ENCODE measurements at places on chromosomes 5 and 9.

- peak; percentile 43 for DNase-seq
Observed at GRCh38 chr9:2493109-2493508, 128.5 kb upstream of the VLDLR start.

DNA sequence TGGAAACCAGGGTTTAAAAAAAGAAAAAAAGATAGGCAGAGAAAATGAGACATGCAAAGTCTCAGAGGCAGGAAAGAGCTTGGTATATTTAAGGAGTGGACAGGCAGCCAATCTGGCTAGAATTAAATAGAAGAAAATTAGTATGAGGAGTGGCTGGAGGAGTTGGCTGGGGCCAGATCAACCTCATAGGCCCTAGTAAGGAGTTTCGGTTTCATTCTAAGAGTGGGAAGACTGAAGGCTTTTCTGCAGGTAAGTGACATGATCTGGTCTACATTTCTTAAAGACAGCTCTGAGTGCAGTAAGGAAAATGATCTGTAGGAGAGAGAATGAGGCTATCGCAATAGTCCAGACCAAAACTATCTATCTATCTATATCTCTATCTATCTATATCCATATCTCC lies 27.5 kb downstream of the ADRB2 start:
- DNase-seq = no peak

DNA sequence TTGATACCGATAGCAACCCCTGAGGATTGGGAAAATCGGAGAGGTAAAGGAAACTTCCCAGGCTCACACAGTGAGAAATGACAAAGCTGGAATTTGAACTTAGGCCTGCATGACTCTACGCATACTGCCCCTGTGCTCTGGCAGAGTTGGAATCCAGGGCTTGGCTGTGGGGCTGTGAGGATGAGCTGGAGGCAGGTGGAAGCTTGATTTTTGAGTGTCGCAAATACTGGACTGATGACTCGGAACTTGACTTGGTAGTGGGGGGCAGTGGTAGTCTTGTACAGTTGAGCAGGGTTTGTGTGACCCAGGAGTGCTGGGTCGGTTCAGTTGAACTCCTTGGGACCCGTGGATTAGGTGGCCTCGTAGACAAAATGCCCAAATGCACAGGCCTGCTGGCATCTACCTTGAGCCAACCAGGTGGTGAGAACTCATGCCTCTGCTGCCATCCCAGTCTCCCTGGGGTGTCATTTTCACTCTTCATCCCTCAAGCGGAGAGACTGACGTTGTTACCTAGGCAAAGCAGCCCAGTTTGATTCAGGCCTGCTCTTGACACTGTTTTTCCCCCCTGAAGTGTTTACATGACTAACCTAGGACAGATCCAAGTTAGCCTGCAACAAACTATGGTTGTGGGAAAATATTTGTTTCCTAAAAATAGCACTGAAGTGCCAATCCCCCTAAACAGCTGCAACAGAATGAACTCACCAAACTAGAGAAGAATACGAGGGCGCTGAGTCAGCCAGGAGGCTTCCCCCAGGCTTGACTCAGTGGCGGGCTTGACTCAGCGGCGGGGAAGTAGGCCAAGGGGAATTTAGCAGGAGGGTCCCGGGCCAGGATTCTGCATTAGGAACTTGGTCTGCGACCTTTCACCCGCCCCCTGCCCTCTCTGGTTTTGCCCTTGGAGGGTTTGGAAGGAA lies 45.7 kb upstream of the ORM1 start:
- peak; percentile 95 for DNase-seq

- no peak for DNase-seq
Observed at GRCh38 chr5:7410936-7411511, 15.1 kb downstream of the ADCY2 start.

- DNase-seq = no peak
Observed at GRCh38 chr9:128406848-128407391, 13.7 kb upstream of the CERCAM start.

DNA sequence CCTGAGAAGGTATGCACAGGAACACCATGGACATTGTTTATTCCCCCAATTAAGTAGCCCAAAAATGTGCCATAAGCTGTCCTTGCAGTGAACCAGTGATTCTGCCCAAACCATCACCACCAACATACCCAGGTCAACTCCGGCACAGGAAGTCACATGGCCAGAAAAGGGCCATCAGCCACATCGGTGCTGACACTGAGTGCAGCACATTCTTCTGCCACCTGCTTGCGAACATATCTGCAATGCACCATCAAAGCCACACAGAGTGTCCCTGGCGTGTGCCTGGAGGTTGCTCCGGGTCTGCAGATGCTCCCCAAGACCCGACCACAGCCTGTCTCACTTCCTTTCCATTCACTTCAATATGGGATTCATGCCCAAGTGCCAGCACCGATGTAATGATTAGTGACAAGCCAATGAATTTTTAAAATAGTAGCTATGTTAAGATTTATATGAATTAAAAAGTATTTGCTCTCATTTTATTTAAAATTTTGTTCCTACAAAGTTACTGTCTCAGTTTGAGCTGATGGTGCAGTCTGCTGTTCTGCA lies 37.6 kb downstream of the SYK start:
- no peak for DNase-seq

GRCh38 chr9:95457769-95458168 lies 59.0 kb downstream of the PTCH1 start:
- DNase-seq = no peak

- no peak for DNase-seq
Observed at GRCh38 chr9:116342941-116343340, 189.3 kb downstream of the PAPPA start.

DNA sequence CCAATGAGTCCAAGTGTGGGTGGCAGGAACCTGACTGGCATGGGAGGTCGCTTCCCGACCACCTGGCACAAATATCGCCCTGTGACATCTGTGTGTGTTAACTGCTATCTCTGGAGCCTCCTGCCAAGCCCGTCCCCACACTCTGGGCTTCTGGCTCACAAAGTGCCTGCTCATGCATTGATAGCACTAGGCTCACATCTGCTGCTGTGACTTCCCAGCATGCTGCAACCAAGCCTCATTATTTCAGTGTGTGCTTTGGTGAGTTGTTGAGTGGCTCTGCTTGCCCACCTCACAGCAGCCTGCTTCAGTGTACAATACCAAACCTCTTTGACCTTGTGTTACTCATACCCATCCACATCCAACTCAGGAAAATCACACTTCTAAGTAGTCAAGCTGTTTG lies 139.8 kb downstream of the APBA1 start:
- DNase-seq = no peak

DNA sequence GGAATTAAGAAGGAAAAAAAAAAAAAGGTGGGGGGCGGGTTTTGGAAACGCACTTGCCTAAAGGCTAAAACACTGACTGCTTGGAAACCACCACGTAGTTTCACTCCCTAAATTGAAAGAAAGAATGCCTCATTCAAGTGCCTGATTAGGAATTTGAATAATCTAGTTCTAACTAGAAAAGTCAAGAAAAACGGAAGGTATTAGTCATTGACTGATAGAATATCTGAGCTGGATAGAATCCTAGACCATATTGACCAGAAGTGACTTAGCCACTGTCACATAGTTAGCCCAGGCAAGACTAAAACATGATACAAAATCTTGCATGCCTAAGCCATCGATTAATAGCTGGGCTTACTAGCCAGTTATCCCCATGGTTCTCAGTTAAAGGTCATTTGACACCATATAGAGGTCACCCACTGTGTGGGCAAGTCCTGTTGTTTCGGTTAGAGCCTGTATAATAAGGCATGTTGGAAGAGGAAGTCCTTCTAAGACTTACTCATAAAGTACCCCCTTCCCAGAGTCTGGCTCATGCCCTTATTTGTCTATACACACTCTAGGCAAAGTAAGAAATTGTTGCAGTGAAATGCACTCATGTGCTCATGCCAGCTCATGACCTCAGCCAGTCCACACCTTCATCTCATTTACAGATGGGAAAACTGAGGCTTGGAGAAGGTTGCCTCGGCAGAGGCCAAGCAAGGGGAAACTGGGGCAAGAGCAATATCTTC lies 40.2 kb downstream of the SH3RF2 start:
- DNase-seq = no peak

GRCh38 chr5:124932791-124933600 lies 186.6 kb upstream of the ZNF608 start:
- peak; percentile 77 for DNase-seq

GRCh38 chr9:37840560-37841194 lies 40.1 kb downstream of the DCAF10 start:
- DNase-seq = peak; percentile 55

DNA sequence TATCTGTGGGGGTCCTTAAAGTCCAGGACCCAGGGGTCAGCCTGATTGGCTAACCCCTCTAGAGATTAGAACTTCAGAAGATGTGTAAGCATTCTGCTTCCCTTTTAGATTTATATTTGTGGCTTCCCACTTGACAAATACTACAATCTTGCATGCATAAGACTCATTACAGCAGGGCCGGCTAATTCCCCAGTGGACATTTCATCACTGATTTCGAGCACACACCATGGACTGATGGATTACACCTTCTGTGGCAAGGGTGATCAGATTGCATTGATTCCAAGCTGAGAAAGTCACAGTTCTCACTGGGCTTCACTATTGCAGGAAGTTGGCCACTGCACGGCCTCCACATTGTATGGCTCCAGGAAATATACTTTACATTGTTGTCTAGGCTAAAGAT lies 65.8 kb upstream of the DAPK1 start:
- peak; percentile 55 for DNase-seq

GRCh38 chr9:134010310-134011173 lies 14.7 kb upstream of the BRD3OS start:
- DNase-seq = peak; percentile 29

GRCh38 chr9:130627051-130627450 lies 37.3 kb upstream of the PRDM12 start:
- no peak for DNase-seq

- DNase-seq = no peak
Observed at GRCh38 chr5:54177058-54177457, 133.3 kb downstream of the ARL15 start.

- DNase-seq = no peak
Observed at GRCh38 chr5:23507278-23507685, at the start of gene PRDM9. PRDM9 (plus strand) TSS chr5:23507609; CDS start chr5:23509034, 1,425 bp downstream.

- DNase-seq = peak; percentile 85
Observed at GRCh38 chr5:56190497-56190896, 42.6 kb downstream of the ANKRD55 start.

- peak; percentile 48 for DNase-seq
Observed at GRCh38 chr5:134255418-134256150, 29.7 kb upstream of the PPP2CA start.

- no peak for DNase-seq
Observed at GRCh38 chr9:98851730-98852459, 44.4 kb downstream of the GALNT12 start.

- no peak for DNase-seq
Observed at GRCh38 chr5:150394131-150394530, 18.6 kb downstream of the CD74 start.

- DNase-seq = no peak
Observed at GRCh38 chr5:111469293-111469896, 42.9 kb downstream of the STARD4 start.

- DNase-seq = no peak
Observed at GRCh38 chr9:12833701-12834100, 58.9 kb downstream of the LURAP1L start.

DNA sequence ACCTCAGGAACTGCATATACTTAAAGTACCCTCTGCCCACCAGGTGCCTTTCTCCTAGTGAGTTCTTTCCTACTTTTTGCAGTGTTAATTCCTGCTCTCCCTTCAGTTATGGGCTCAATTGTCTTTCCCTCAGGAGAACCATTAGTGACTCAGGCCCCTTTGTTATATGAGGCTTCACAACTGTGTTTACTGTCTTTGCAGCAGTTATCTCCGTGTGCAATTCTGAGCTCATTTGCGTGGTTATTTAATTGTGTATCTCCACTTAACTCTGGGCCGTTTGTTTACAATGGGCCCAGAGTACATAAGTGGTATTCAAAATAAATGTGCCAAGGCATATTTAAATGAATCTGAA lies 9.6 kb downstream of the FBXO38 start:
- no peak for DNase-seq

DNA sequence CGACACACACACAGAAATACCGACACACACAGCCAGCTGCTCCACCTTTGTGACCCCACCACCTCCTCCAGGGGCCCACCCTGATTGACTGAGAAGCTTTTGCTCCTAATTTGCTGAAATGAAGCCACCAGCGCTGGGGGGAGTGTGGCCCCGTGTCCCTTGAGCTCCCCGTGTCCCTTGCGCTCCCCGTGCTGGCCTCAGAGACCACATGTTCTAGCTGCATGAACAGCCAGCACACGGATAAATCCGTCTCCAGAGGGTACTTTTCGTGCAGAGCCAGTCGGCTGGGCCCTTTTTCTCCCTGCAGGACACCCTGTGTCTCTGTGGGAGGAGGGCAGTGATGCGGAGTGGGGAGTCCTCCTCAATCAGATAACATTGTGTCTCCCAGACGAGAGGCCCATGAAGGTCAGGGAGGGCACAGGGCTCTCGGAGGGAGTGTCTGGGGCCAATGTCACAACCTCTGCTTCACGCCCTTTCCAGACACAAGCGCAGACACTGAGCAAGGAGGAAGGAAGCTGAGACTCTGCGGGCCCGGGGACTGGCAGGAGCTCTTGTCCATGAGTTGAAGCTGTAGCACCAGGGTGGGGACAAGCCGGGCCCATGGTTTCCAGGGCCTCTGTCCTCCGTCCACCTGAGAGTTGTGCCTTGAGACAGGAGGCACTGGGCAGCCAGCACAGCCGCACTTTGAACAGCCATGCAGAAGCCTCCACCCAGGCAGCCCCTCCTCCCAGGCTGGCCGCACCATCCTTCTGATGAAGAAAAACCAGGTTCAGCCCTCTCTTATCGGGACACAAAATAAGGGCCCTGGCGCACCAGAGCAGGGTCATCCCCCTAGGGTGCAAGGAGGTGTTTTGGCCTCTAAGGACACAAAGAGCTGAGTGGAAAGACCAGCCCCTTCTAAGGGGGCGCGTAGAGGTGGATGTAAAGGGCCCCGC lies 36.4 kb upstream of the SLC6A19 start:
- DNase-seq = no peak

DNA sequence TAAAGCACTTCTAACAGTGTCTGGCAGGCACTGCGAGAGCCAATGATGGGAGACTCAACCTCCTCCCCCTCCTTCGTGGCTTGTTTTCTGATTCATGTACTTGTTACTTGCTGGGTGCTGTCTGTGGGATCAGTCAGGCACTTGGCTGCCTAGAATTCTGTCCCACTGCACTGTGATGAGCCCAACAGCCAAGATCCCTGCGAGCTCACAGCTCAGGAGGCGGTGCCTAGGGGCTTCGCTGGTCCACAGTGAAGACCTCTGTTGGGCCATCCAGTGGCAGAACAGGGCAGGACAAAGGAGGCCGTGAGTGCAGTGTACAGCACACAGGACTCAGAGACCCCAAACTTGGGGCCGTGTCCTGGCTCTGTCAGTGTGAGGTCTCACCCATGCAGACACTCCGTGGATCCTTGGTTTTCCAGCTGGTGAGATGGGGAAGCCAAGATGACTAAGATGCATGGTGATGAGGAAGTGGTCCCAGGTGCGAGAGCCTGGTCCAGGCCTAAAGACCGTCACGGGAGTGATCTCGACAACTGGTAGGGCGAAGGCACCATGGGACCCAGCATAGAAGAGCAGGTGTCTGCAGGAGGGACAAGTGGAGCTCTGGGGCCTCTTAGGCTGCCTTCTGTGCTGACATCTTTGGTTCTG lies 19.5 kb downstream of the MYMK start:
- DNase-seq = peak; percentile 17

- no peak for DNase-seq
Observed at GRCh38 chr5:149203921-149204441, 62.7 kb downstream of the ABLIM3 start.
